NT2/D1 (cell line): ENCODE measurements at places on chromosomes 7 and 10.
A peak's percentile ranks its signal among the peaks of the same experiment; 100 is the strongest.

DNA sequence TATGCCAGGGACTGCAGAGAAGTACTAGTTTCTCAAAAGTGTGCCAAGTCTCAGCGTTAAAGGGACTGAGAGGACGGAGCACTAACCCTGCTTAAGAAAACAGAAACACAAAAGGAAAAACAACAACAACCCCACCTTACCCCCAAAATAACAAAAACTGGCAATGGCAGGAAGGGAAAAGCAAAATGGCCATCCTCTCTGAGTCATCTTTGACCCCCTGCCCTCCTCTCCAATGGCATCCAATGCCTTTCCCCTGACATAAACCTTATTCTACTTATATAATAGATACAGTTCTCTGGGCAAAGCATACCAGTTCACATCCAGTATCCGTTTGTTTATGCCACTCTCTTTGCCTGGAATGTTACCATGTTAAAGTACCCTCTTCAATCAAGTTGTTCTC is 1.6 kb downstream of the POLR1F start:
- no peak for DNase-seq

DNA sequence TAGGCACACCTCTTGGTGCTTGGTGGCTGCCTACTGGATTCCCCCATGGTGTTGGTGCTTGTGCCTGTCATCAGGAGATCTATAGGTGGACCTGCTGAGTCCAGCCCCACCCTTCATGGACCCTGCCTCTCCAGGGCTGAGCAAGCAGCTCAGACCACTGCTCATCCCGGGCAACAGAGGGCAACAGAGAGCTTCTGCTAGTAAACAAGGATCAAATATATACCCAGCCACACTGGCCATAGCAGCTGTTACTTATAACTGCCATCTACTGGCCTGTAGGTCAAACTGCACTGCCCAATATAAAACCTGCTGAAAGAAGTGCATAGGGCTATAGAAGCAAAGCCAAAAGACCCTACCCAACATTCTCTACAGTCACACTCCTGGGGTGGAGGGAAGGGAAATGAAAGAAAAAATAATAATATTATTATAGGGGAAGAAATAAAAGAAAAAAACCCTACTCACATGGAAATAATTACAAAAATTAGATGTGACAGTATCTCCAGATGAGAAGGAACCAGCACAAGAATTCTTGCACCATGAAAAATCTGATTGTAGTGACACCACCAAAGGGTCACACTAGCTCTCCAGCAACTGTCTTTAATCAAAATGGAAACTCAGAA is 54.9 kb upstream of the ZNF800 start:
- peak; percentile 57 for DNase-seq

DNA sequence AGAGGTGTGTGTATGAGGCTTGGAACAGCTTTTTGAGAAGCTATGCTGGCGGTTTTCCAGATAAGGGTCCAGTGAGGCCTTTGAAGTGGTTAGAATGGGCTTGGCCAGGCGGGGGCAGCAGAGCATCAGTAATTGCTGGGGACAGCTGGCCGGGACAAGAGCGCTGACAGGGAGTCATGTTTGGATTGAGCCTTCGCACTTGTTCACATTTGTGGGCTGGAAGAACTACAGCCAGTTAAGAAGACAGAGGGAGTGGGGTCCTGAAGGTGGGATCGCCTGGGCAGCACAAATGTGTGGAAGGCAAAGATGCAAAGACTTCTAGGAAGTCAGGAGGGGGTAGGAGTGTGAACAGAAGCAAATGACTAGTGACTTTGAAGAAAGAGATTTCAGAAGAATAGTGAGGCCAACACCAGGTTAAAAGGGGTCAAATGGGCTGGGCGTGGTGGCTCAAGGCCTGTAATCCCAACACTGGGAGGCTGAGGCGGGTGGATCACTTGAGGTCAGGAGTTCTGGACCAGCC is 12.7 kb upstream of the SDHAF3 start:
- DNase-seq: peak; percentile 66

DNA sequence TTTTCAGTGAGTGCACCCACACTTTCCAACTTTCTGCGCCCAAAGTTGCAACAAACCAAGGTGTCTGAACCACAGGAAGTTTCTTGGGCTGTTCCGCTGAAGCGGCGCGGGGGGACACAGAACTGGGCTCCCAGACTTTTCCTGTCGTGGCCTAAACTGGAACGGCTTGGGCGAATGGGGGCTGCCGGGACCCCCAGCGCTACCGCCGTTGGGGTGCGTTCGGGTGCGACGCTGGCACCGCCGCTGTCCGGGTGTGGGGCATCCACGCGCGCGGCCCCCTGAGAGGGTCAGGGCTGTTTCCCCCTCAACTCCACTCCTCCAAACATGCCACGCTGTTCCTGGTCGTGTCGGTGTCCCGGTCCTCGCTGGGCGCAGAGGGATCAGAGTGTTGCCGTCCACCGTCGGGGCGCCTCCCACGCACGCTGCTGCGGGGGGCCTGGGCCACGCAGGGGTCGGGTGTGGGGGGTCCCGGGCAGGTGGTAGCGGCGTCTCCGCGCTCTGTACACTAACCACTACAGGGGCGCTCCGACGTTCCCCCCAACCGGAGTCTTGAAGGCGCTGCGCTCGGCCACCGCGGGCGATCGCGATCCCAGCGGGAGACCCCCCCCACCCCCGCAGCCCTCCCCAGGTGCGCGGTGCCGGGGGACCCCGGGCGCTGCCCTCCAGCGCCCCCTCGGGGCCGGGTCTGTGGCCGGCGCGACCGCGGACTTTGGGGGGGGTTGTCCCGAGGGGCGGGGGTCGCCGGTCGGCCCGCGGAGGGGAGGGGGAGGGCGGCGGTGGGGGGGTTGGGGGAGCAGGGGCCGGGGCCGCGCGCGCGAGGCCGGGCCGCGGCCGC is 2.2 kb upstream of the CUX1 start:
- no peak for DNase-seq

- no peak for DNase-seq
Observed at GRCh38 chr10:124518366-124518765, 56.7 kb downstream of the LHPP start.

- DNase-seq: no peak
Observed at GRCh38 chr10:57314046-57314445, 953.0 kb upstream of the ZWINT start.
